Neural crest cell (in vitro differentiated cells): ENCODE measurements at places on chromosomes 3 and 15.

DNA sequence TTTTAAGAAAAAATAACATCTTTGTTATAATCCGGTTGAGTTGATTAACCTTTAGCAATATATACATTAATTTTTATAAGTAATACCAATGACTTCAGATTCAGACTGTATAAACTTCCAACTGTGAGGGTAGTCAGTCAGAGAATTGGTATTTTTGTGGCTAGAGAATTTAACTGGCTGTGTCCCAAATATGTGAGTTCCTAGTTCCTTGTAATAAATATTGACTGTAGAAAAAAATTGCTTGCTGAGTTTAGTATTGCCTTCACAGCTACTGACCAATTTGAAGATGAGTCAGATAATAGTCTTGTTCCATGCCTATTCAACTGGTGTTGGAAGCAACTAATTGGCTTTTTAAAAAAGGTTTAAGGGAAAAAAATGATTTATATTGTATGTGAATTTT lies 210.8 kb downstream of the GAP43 start:
- DNase-seq: no peak

GRCh38 chr3:153289334-153289808 lies 127.3 kb downstream of the RAP2B start:
- DNase-seq: no peak

DNA sequence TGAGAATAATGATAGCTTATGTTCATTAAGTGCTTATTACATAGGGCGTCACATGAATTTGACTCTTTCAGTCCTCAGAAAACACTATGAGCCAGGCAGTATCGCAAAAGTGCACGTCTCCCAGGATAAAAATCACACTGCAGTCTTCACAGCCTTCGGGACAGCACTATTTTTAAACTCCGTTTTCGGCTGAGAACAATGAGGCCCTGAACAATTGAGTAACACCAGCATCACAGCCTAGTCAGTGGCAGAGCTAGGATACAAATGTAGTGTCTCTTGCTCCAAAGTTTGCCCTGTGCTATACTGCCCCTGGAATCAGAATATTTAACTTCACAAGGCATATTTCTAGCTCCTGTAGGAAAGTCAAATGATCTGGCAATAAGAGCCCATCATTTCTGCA lies 852.1 kb upstream of the SEMA6D start:
- DNase-seq: no peak

GRCh38 chr3:133138017-133138416 lies 99.8 kb downstream of the TMEM108 start:
- DNase-seq: no peak

DNA sequence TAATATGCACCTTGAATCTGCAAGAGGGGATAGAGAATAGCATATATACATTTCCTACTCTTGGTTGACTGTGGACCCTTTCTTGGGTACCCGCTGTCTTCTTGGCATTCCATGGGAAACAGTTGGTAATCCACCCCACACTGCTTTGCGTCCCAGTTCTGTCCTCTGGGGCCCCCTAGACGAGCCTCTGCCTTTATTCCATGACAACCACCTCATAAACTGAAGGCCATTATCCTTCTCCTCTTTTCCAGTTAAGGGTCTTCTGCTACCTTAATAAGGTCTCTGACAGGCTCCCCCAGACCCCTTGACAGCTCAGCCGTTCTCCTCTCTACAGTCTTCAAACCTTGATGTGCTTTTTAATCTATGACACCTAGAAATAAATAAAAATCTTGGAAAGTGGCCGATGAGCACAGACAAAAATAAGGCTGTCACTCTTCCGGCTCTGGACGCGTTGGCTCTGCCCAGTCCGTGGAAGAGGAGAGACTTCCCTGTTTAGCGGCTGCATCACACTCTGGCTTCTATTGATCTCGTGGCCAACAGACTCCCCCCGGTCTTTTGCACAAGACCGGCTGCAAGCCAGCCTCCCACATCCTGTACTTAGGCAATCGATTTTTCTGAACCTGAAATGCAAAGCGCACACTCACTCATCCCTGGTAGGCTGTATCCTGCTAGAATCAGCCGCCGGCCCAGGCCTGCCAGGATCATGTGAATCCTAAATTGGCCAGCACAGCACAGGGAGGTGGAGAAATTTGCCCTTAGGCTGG lies 251.0 kb upstream of the TLE3 start:
- no peak for DNase-seq

DNA sequence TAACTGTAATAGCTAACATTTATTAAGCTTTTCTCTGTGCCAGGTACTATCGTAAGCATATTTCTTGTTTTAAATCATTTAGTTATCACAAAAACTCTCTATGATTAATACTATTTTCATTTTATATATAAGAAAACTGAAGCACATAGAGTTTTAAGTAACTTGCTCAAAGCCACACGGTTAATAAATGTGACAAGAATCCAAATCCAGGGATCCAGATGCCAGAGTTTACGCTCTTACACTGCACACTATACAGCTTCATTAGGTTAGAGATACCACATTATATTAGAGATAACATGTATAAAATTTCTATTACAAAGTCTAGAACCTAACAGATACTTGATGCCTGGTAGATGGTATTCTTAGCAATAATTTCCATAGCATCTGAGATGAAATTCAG lies 265.2 kb downstream of the SHOX2 start:
- no peak for DNase-seq

GRCh38 chr3:67923796-67924195 lies 269.4 kb upstream of the SUCLG2 start:
- no peak for DNase-seq

- DNase-seq: no peak
These were observed 220.7 kb downstream of the CD47 start for GRCh38 chr3:107870096-107870495.

DNA sequence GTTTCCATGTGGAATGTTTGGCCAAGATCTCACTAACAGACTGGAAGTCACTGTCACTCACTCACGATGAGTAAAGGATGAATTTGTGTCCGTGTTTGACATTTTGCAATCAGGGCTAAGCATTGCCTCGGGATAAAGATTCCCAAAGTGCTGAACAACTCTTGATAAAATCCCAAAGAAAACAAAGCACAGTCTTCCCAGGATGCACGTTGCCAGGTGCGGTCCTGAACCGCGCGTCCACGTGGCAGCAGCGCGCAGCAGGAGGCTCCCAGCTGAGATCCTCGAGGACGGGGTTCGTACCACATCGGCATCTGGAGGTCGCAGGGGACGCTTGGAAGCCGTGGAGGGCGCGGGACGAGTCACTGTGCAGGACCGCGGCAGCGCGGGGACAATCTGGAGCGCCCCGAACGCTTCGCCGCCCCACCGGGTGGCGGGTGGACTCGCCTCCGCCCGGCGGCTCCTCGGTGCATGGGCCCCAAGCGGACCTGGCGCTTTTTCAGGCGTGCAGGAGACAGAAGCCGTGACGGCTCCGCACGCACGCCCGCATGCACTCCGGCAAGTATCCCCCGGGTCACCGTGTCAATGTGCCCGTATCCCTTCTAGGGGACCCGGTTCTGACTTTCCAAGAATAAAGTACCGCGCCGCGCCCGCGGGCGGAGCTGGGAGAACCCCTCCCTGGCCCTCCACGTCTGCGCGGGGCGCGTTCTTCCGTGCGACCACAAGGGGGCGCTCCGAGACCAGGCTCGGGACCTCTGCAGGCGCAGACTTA lies 17.7 kb downstream of the CPN2 start:
- peak; percentile 98 for DNase-seq

GRCh38 chr15:97053635-97054034 lies 723.1 kb downstream of the NR2F2 start:
- no peak for DNase-seq

DNA sequence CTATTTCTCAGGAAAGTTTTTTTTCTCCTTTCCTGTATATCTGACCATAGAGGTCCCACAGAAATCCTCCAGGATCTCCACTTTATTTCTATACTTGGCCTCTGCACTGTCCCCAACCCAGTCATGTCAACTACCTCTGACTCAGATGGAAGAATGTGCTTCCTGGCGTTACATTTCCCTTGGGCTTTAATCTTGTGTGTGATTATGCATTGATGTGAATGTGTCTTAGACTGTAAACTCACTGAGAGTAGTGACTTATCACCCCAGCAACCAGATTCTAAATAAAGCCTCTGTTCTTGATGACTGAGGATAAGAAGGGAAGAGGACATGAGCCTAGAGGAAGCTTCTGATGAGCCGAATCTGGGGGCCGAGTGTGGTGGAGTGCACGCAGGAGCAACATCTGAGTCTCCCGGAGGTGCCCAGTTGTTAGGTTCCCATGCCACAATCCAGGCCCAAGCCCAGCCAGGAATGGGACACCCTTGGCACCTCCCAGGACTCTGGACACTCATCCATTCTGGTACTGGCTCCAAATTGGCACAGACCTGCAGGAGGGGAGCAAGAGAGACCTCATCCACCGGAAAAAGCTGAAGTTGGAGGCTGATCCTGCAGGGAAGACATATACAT lies 32.1 kb upstream of the HEG1 start:
- no peak for DNase-seq

- no peak for DNase-seq
These were observed 184.4 kb downstream of the PEX5L start for GRCh38 chr3:179852142-179852905.

GRCh38 chr15:36501063-36501678 lies 78.3 kb upstream of the CDIN1 start:
- DNase-seq: peak; percentile 18

DNA sequence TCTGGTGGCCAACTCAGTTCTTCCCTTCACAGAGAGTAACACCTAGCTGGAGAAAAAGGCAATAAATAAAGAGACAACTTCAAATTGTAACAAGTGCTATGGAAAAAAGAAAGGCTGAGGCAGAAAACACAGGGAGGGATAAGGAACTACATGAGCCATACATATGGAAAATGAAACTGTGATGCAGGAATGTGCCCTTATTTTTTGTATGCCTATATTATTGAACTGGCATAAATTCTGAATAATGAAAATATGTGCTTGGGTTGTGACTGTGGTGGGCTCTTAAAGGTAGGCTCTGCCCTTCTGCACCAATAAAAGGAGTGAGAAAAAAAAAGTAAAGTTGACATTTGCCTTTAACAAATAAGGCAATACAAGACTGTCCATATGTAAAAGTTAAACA lies 19.6 kb downstream of the FHIT start:
- DNase-seq: no peak

- DNase-seq: no peak
These were observed 28.1 kb upstream of the CTDSPL start for GRCh38 chr3:37833302-37834186.

DNA sequence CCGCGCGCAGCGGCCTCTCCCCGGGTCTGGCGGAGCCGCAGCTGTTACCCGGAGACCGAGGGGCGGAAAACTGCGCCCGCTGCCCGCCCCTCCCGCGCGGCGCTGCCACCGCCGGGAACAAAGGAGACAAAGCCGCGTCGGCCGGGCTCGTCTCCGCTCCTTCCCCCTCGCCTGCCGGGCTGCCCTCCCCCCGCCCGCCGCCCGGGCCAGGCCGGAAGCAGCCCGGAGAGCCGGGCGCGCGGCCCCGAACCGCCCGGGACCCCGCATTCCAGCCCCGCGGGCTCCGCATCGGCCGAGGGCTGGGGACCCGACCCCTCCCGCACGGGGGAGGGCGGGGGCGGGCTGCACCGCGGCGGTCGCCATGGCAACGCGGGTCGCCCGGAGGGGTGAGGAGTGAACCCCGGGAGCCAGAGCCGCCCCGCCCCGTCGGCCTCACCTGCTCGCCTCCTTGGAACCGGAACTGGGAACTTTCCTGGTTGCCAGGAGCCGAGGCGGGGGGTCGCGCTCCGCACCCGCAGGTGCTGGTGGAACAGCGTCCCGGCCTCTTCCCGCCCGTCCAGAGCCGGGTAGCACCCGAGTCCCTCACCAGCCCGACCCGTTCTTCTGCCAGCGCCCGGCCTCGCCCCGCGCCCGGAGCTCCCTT lies 448 bp downstream of the PLXNB1 start:
- DNase-seq: peak; percentile 59

GRCh38 chr3:148789146-148789545 lies 38.5 kb upstream of the CPB1 start:
- peak; percentile 17 for DNase-seq

- no peak for DNase-seq
These were observed 340.8 kb downstream of the NAALADL2 start for GRCh38 chr3:175199961-175200360.

DNA sequence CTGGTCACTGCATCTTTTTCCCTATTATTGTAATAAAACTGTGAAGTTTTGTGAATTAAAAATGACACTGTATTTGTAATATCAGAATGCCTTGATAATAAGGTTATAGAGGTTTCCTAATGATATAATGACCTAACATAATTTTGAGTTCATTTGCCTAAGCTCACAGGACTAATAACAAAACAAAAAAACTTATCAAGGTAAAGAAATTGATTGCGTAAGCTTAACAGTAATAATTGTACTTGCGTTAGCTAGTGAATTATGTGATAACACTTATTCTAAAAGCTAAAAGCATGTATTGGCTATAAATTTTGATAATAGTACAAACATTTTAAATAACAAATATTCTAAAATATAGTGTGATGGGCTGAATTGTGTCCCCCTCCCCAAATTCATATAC lies 112.6 kb downstream of the LEKR1 start:
- no peak for DNase-seq

GRCh38 chr15:101183931-101184305 lies 67.9 kb downstream of the CHSY1 start:
- DNase-seq: no peak

- DNase-seq: peak; percentile 10
These were observed 20.7 kb downstream of the TIMP4 start for GRCh38 chr3:12138044-12138443.

DNA sequence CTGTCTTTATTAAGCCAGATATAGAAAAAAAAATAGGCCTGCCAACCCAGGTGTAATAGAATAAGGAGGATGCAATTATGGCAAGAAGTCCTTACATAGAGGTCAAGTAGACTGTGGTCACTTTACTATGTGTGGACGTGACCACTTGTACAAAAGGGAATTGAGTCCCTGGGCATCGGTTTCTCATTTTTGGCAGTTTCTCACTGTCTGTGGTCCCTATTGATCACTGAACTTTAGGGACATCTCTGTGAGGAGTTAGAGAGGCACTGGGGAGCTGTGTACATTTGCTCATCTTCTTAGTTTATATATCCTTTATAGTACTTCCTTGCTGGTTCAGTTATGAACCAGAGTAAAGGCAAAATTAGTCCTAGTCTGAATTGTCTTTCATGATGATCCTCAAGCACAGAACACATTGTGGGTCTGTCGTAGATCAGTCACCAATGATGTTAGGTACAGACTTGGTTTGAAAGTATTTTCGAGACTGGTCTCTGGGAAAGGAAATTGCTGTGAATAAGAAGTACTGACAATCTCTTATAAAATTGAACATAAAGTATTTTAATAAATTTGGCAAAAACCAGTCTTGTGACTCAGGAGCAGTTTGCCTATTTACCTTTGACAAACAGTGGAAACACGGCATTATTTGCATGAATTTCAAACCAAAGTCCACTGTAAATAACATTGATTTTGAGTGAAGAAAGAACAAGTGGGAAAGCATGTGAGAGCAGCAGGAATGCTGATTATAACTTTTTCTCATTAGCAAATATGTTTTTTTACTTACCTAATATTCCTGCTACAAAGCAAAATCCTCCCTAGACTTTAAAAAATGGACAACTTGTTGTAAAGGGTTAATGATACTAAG lies 218.9 kb upstream of the DPH6 start:
- no peak for DNase-seq

DNA sequence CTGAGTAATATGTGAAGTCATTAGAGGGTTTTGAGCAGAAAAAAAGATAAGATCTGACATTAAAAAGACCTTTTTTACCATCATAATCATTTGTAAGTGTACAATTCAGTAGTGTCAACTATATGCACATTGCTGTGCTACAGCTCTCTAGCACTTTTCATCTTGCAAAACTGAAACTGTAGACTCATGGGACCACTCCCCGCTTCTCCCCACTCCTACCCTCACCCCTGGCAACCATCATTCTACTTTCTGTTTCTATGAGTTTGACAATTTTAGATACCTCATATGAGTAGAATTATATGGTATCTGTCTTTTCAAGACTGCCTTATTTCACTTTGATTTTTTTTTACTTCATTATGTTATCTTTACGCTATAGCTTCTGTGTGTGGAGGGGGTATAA lies 112.8 kb downstream of the NSUN3 start:
- DNase-seq: no peak
